Purkinje cell (primary cell): ENCODE measurements at places on chromosomes 1 and 21. TPM values are rescaled to one million over a fixed set of nuclear protein-coding genes. Genes with fewer than 3 reads are reported as not detected.

The IFI44L gene
- 2.9 and 6.7 TPM in 2 replicates for polyA plus RNA-seq

The PDIK1L gene
- polyA plus RNA-seq = 2.7 and 4.6 TPM in 2 replicates

The EPHB2 gene
- polyA plus RNA-seq = 2.3 and 2.5 TPM in 2 replicates

The OR2T35 gene
- not detected in 2 replicates for polyA plus RNA-seq

The APCS gene
- not detected in 2 replicates for polyA plus RNA-seq

The ECM1 gene
- 2.0 and 2.4 TPM in 2 replicates for polyA plus RNA-seq

The ZBTB8B gene
- 0.77 and 1.6 TPM in 2 replicates for polyA plus RNA-seq

The CRYBG2 gene
- polyA plus RNA-seq = not detected in 2 replicates

The PYHIN1 gene
- not detected in 2 replicates for polyA plus RNA-seq
